ENCODE measurements at places on chromosomes 1 and 21.

DNA sequence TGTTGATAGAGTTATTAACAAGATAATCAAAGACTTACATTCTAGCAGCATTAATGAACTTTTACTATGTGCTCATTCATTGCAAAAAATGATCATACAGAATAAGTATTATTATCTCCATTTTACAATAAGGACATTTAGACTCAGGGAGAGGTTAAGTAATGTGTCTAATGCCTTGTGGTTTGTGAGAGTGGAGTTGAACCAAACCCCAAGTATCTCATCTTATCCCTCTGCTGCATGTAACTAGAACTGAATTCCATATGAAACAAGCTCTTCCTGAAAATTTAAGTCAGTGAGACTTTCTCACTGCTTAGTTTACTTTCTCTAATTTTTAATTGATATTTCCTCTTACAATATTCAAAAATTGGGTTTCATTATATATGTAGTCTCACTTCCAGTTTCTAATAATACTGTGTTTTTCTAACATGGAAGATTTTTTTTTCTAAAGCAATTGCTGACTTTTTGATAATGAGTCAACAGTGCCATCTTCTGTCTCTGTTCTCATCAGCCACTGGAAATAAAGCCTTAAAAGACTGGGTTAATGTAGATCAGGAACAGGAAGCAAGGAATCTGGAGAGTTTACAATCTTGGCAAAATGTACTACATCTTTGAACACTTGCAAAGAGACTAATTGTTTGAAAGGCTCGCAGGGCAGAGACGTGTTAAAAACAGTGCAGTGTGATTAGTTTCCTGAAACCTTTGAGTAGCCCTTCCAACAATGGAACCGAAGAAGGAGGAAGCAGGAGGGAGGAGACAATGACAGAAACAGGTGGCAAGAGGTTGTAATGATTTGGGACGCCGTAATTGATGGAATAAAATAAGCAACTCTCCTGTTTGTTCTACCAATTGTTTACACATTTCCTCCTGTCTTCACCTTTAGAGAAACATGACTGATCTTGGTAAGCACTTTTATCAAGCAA is 567.6 kb downstream of the MRPL39 start:
- DNase-seq: peak; percentile 34

- no peak for DNase-seq
Observed at GRCh38 chr1:174519844-174520243, 72.1 kb downstream of the GPR52 start.

GRCh38 chr1:31410871-31411270 is 2.1 kb upstream of the SERINC2 start:
- no peak for DNase-seq

DNA sequence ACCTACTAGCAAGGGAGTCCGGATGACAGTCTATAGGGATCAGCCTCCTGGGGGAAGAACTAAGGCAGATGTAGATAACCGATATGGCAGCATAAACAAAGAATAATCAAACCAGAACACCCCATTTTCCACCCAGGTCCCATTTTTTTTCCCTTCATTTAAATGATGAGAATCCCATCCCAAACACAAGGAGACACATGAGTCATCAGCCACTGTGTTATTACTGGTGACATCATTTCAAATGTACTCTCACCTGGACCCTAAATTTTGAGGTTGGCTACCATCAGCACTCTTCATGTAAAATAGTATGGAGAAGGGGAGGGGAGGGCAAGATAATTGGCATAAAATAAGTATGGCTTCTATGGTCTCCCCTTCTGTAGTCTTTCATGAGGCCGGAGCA is 108.9 kb upstream of the GUCA2B start:
- DNase-seq: no peak

GRCh38 chr1:36137226-36137625 is 12.1 kb downstream of the TRAPPC3 start:
- no peak for DNase-seq

- DNase-seq: no peak
Observed at GRCh38 chr21:42787613-42788012, 91.7 kb downstream of the WDR4 start.

GRCh38 chr1:149846593-149847466 is 52.5 kb upstream of the BOLA1 start:
- DNase-seq: no peak

GRCh38 chr1:218205721-218206120 is 79.4 kb upstream of the RRP15 start:
- no peak for DNase-seq

DNA sequence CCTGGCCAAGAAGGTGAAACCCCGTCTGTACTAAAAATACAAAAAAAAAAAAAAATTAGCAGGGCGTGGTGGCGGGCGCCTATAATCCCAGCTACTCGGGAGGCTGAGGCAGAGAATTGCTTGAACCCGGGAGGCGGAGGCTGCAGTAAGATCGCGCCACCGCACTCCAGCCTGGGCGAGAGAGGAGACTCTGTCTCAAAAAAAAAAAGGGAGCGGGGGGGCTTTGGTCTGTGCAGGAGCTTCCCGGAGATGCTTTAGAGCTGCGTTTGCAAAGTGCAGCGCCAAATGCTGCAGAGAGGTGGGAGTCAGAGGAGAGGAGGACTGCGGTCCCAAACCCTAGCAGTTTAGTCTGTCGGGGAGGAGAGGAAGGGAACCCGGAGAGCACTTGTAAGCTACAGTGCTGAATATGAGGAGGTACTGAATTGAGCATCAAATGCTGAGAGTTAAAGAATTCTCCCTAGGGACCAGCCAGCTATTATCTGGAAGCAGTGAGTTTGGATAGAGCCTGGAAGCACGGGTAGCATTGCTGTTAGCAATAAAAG is 569 bp downstream of the FALEC start:
- DNase-seq: no peak

DNA sequence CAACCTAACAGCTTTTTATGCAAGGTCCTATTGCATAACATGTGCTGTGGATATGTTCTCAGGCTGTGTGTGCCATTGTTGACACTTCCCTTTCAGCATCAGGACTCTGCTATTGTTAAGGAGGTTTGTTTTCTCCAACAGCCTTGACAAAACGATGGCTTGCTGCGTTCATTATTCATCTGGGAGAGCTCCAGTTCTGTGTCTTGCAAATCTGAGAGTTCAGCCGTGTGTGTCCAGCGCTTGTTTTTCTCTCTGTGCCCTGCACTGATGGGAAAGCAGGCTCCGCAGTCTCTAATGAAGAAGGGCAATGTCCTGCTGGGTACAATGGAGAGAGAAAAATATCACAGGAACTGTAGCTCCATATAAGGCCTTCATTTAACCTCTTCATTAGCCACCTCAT is 63.7 kb downstream of the CLDN17 start:
- DNase-seq: no peak

DNA sequence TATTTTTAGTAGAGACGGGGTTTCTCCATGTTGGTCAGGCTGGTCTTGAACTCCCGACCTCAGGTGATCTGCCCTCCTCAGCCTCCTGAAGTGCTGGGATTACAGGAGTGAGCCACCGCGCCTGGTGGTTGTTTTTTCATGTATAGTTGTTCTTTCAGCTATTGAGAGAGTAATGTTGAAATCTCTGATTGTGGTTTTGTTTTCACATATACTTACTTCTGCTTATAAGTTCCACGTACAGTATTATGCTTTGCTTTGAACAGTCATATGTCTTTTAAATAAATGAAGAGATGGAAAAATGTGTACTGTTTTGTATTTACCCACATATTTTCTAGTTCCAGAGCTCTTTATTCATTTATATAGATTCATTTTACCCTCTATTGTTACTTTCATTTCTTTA is 44.5 kb downstream of the MARK1 start:
- no peak for DNase-seq

- no peak for DNase-seq
Observed at GRCh38 chr1:48182439-48182838, 40.1 kb upstream of the SLC5A9 start.

GRCh38 chr1:235336903-235337302 is 8.5 kb downstream of the GGPS1 start:
- no peak for DNase-seq

DNA sequence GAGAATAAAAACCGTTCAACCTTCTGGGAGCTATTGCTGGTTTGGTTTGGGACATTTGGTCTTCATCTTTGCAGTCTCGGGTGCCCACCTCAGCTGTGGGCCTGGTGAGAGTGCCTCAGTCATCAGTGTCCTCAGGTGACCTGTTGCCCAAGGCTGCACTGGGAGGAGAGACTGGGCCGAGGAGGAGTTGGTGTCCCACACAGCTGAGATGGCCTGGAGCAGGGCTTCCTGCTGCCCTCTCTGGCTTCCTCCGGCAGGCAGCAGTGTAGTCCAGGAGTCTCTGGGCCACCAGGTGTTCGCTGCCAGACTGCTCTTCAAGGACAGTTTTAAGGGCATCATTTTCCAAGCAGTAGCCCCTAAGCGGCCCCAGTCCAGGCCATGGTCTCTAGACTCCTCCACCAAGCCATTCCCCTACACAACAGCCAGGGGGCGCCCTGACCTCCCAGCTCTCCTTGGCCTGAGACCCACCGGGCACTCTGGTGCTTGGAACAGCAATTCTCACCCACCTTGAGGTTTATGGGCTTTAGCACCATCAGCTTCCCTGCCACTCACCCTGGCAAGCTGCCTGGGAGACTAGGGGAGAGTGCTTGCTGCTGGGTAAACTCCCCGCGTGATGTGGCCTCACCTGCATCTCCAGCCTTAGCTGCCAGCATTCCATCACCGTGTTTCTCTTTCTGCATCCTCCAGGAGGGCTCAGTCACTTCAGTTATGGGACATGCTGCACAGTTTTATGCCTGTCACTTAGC is 9.1 kb upstream of the SYTL1 start:
- DNase-seq: no peak

DNA sequence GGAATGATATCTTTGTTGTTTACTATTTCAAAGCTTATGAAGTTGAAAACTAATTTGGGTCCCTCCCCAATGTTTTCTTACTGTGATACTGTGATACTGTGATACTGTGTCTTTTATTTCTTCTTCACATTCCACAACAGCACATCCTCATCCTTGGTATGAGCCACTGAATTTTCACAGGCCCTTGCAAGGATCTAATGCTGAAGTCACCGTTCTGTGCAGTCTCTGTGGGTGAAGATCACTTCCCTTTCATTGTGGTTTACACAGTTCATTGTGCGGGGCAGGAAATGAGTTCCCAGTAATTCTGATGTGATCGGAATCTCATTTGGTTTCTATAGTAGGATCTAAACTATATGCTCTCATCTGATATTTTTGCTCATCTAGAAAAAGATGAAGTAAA is 32.1 kb upstream of the PAXBP1 start:
- no peak for DNase-seq

DNA sequence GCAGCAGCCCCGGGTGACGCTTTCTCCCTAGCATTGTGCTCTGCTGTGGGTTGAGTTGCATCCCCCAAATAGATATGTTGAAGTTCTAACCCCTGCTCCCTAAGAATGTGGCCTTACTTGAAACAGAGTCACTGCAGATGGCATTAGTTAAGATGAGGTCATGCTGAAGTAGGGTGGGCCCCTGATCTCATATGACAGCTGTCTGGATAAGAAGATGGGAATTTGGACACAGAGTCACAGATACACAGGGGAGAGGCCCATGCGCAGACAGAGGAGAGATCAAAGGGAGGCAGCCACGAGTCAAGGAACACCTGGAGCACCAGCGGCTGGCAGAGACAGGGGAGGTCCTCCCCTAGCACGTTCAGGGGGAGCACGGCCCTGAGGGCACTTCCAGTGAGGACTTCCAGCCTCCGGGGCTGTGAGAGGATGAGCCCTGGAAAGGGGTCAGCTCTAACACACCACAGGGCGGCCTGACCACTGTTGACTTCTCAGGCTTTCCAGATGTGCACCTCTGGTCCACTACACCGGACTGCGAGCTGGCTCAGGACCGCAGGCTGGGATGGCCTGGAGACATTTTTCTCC is 46.4 kb downstream of the ABCG1 start:
- DNase-seq: no peak

DNA sequence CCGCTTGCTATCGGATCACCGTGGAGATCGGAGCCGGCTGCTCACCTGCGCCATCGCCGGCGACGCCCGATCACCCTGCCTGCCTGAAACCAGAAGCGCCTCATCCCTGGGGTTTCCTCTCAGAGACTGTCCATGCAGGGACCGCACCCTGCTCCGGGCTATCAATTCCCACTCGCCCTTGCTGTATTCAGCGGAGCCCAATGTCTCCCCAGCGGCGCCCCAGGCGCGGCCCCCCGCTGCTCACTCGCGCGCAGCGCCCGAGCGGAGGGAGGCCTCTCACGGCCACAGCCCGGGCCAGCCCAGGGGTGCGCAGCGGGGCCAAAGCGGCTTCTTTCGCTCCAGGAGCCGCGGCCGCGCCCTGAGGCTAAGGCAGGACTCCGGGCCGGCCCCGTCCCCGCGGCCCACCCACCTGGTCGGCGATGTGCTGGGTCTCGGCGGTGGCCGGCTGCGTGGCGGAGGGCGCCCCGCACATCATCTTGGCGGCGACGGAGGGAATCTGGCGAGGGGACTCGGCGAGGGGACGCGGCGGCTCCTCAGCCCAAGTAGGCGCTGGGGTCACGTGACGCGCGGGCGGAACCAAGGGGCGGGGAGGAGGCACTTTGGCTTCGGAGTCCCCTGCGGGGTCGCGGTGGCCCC is at the start of gene CSTB:
TSS of gene CSTB (minus strand) at position 514 of the 636 bp plus-strand sequence. CDS start at position 475, 39 bp downstream.
- no peak for DNase-seq

- DNase-seq: no peak
Observed at GRCh38 chr1:229069176-229069575, 201.7 kb upstream of the RAB4A start.

- DNase-seq: no peak
Observed at GRCh38 chr1:83970114-83970513, 28.8 kb downstream of the TTLL7 start.

- DNase-seq: no peak
Observed at GRCh38 chr1:226764533-226764932, 25.5 kb upstream of the ITPKB start.
